Aorta (tissue), 5 donors: ENCODE measurements at places on chromosomes 13 and 19. TPM values are rescaled to one million over a fixed set of nuclear protein-coding genes. Genes with fewer than 3 reads are reported as not detected.

Gene GJB6
- total RNA-seq, result not detected

Gene RXFP2
- not detected for total RNA-seq

Gene ACTMAP
- total RNA-seq, result 4.2 TPM

Gene MBD3L3
- total RNA-seq, result not detected

Gene GNG8
- 4.5 TPM for total RNA-seq

Gene CPAMD8
- total RNA-seq, result 2.6 TPM

Gene CEACAM7
- 0.26 TPM for total RNA-seq

Gene FZR1
- total RNA-seq, result 33.7 TPM

Gene MEIOSIN
- total RNA-seq, result not detected

Gene S1PR4
- 2.4 TPM for total RNA-seq

Gene VSTM2B
- not detected for total RNA-seq

Gene DMKN
- total RNA-seq, result 25.9 TPM

Gene POSTN
- total RNA-seq, result 160 TPM

Gene ZAR1L
- total RNA-seq, result not detected

- no peaks in the 10 kb centered on the region for H3K27me3 ChIP-seq
- no peak overlapping the region for H3K27ac ChIP-seq
- no peak overlapping the region for H3K4me3 ChIP-seq
- H3K4me1 ChIP-seq, result peaks cover 3% of the 10 kb centered on the region
Observed at GRCh38 chr13:43270130-43270830, 246.9 kb downstream of the DNAJC15 start.

GRCh38 chr13:99376132-99376531, 68.9 kb upstream of the GPR183 start:
- H3K36me3 ChIP-seq, result no peaks in the 10 kb centered on the region
- no peak overlapping the region for H3K4me3 ChIP-seq
- H3K4me1 ChIP-seq, result no peaks in the 10 kb centered on the region
- peak; percentile 71 for DNase-seq
- H3K27me3 ChIP-seq, result no peaks in the 10 kb centered on the region
- H3K27ac ChIP-seq, result no peak overlapping the region

GRCh38 chr19:4984438-4984990, 15.6 kb downstream of the KDM4B start:
- DNase-seq, result no peak
- no peak overlapping the region for H3K27ac ChIP-seq
- H3K4me3 ChIP-seq, result no peak overlapping the region

DNA sequence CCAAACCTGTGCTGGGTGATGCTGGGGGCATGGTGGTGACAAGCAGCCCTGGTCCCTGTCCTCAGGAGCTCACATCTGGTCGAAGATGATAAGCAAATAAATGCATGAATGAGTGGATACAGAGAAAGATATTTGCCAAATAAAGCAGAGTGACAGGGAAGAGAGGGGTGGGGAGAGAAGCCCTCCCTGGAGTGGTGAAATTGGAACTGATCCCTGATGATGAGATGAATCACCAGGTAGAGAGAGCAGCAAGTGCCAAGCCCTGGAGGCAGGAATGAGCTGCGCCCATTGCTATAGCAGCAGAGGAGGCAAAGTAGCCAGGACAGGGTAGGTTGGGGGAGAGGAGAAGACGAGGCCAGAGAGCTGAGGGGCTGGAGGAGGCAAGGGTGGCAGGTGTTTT, 13.7 kb downstream of the FXYD5 start:
- DNase-seq, result no peak
- H3K36me3 ChIP-seq, result peaks cover 3% of the 10 kb centered on the region
- H3K27ac ChIP-seq, result no peak overlapping the region
- H3K27me3 ChIP-seq, result no peaks in the 10 kb centered on the region
- H3K4me1 ChIP-seq, result no peaks in the 10 kb centered on the region

GRCh38 chr13:39557285-39557955, 45.6 kb downstream of the LHFPL6 start:
- peaks cover 3% of the 10 kb centered on the region for H3K4me1 ChIP-seq
- DNase-seq, result no peak
- H3K27ac ChIP-seq, result no peak overlapping the region
- no peak overlapping the region for H3K4me3 ChIP-seq

GRCh38 chr13:52954838-52955237, 73.8 kb upstream of the OLFM4 start:
- no peak overlapping the region for H3K4me3 ChIP-seq
- DNase-seq, result no peak
- peaks cover 2% of the 10 kb centered on the region for H3K27me3 ChIP-seq
- H3K27ac ChIP-seq, result no peak overlapping the region
- H3K4me1 ChIP-seq, result no peaks in the 10 kb centered on the region
- H3K36me3 ChIP-seq, result no peaks in the 10 kb centered on the region

GRCh38 chr13:98796798-98797197, 44.3 kb upstream of the SLC15A1 start:
- no peaks in the 10 kb centered on the region for H3K27me3 ChIP-seq
- no peak for DNase-seq
- H3K36me3 ChIP-seq, result peaks cover 11% of the 10 kb centered on the region
- no peak overlapping the region for H3K4me3 ChIP-seq
- H3K4me1 ChIP-seq, result no peaks in the 10 kb centered on the region

DNA sequence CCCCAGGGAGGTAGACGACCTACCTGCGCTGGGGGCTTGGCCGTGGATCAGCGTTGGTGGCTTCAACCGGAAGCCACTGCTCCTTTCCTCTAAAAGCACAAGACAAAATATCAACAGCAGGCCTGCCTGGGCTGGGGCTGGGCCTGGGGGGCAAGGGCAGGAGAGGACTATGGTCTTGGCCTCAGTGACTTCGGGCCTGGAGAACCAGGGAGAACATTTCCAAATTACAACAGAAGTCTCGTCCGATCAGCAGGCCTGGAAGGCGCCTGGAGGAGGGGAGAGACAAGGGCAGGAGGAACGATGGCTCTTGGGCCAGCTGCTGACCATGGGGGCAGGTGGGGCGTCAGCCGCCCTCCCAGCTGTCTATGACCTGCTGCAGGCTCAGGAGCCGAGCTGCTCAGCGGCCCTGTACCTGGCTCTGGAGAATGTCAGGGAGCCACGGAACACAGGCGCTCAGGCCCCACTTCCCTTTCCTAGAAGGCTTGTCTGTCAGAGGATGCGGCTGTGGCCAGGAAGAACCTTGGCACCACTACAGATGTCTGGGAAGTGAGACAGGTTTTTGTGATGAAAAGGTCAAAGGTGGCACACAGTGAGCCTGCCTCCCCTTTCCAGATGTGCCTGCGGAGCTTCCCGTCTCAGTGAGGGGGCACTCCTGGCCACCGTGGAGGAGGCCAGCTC, 19.5 kb downstream of the CAPS start:
- no peak overlapping the region for H3K4me3 ChIP-seq
- H3K4me1 ChIP-seq, result no peaks in the 10 kb centered on the region
- H3K36me3 ChIP-seq, result no peaks in the 10 kb centered on the region
- no peak for DNase-seq

DNA sequence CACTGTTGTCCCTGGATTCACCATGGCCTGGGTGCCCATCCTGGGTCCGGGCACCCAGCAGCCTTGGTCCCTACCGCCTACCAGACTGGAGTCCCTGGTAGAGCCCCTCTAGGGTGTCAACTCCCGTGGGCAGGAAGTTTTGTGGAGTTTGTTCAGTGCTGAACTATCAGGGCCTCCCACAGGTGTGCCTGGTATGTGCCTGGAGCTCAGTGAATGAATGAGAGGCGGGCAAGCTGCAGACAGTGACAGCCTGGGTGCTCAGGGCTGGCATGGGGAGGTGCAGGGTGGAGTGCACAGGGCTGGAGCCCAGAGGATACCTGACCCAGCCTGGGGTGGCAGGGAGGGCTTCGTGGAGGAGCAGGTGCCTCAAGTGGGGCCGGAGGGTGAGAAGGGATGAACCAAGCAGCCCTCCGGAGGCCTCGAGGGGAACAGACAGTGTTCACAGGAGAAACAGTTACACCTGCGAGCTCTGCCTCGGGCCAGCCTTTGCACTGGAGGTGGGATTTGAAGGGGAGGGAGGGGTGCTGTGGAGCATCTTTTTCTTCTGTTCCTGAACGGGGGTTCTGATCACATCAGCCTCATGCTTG, 29.6 kb downstream of the PAK4 start:
- no peaks in the 10 kb centered on the region for H3K36me3 ChIP-seq
- no peak overlapping the region for H3K4me3 ChIP-seq
- no peaks in the 10 kb centered on the region for H3K27me3 ChIP-seq

DNA sequence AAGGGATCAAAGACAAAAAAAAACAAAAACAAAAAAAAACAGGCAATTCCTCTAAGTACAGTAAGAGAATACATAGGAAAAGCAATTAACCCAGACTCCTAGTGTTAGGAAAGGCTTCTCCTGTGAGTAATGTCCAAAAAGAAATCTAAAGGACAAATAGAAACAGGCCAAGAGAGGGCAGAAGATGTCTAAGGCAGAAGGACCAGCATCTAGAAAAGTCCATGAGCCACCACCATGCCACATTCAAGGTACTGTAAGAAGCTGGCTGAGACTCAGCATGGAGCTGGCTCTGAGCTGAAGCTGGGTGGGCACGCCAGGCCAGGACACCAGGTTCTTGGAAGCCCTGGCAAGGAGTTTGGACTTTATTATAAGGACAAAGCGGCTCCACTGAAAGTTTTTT, 118.1 kb upstream of the FRY start:
- H3K4me1 ChIP-seq, result no peaks in the 10 kb centered on the region
- no peak for DNase-seq
- no peaks in the 10 kb centered on the region for H3K27me3 ChIP-seq
- H3K36me3 ChIP-seq, result no peaks in the 10 kb centered on the region
- H3K27ac ChIP-seq, result no peak overlapping the region
- H3K4me3 ChIP-seq, result no peak overlapping the region

DNA sequence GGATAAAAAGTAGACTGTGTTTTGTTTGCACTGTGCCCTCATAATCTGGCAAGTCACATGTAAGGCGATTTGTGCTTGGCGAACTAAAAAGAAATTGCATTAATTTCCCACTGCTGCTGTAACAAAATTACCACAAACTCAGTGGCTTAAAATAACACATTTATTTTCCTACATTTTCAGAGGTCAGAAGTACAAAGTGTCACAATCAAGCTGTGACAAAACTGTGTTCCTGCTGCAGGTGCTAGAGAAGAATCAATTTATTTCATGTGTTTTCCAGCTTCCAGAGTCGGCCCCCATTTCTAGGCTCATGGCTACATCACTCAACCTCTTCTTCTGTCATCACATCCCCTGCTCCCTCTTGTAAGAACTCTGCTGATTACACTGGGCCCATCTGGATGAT, 158.6 kb upstream of the UFM1 start:
- no peaks in the 10 kb centered on the region for H3K4me1 ChIP-seq
- no peaks in the 10 kb centered on the region for H3K27me3 ChIP-seq
- no peak for DNase-seq
- H3K27ac ChIP-seq, result no peak overlapping the region
- no peaks in the 10 kb centered on the region for H3K36me3 ChIP-seq
- no peak overlapping the region for H3K4me3 ChIP-seq

DNA sequence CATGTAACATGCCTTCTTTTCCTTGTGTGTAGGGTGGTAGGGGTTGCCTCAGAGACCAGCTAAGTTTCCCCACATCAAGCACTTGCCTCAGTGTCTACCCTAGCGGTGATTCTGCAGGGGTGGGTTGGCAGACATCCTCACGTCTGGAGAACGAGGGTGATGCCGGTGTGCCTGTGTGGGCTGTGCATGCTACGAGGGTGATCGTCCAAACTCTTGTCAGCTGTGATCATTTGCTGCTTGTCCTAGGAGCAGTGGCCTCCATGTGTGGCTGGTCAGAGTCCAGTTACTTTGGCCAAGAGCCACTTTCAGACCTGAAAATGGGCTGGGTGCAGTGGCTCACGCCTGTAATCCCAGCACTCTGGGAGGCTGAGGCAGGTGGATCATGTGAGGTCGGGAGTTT, 5.1 kb downstream of the GPI start:
- no peaks in the 10 kb centered on the region for H3K4me1 ChIP-seq
- no peaks in the 10 kb centered on the region for H3K27me3 ChIP-seq
- no peak overlapping the region for H3K4me3 ChIP-seq
- DNase-seq, result no peak
- no peak overlapping the region for H3K27ac ChIP-seq
- H3K36me3 ChIP-seq, result peaks cover 6% of the 10 kb centered on the region

DNA sequence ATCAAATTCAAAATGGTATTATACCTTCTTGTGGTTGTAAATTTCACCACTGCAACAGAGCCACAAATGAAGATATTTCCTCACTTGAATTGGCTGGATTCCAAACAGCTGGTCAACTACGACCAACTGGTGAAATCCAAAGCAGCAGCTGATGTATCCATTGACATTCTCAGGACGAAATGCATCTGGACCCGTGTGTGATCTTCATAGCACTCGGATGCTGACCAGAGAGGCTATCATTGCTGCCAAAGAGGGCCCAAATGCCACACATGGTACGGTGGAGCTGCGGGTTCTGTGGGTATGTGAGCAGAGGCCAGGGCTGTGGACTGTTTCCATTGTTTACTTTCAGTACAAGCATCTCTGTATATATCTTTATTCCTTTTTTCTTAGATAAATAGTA, 25.6 kb upstream of the PCCA start:
- no peaks in the 10 kb centered on the region for H3K36me3 ChIP-seq
- H3K27me3 ChIP-seq, result no peaks in the 10 kb centered on the region
- H3K4me3 ChIP-seq, result no peak overlapping the region
- DNase-seq, result no peak

GRCh38 chr13:21039097-21039800, 22.1 kb downstream of the LATS2 start:
- no peaks in the 10 kb centered on the region for H3K27me3 ChIP-seq
- no peaks in the 10 kb centered on the region for H3K4me1 ChIP-seq
- H3K36me3 ChIP-seq, result no peaks in the 10 kb centered on the region
